Hippocampal formation (tissue), 2 donors: ENCODE measurements at places on chromosomes 5 and 9.

- no peak for DNase-seq
Observed at GRCh38 chr5:107799306-107799705, 128.6 kb upstream of the EFNA5 start.

GRCh38 chr5:112228667-112229066 lies 190.4 kb downstream of the EPB41L4A start:
- DNase-seq, result no peak

- no peak for DNase-seq
Observed at GRCh38 chr5:154276973-154277331, 86.4 kb downstream of the GALNT10 start.

DNA sequence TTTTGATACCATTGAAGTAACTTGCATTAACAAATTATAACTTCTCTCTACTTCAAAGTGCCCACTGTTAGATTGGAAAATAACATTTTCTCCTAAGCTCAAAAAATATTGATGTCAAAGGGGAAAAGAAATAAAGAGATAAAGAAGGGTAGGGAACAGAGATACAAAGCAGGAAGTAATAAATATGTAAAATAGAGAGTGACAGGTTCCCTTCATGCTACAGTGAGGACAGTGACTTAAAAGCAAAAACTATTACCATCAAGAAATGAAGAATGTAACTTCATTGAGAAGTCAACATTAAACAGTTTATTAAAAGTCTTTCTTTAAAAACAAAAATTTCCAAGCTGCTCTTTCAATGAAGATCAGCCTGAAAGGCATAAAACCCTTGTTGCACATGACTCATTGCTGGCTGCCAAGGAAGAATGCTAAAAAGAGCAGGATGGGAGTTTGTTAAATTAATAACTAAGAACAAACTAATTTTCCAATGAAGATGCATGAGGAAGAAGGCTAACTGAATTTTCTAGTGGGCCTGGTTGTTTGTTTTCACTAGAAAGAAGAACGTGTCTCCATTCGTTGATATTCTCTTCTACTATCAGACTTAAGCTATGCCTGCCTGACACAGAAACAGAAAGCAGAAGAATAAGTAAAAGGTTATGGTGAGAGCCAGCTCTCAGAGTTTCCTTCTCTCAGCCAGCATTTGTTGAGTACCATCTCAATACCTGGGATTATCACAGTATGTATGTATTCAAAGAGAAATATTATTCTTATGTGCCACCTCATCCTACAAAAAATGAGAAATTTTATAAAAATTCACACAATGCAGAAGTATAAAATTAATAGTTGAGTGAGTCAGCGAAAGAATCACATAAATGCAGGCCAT lies 197.8 kb upstream of the NREP start:
- no peak for DNase-seq

GRCh38 chr9:105171589-105171988 lies 72.9 kb upstream of the SLC44A1 start:
- DNase-seq, result no peak

GRCh38 chr5:138938526-138938925 lies 63.4 kb upstream of the LRRTM2 start:
- no peak for DNase-seq

GRCh38 chr9:128008171-128008570 lies 27.4 kb upstream of the EEIG1 start:
- no peak for DNase-seq

DNA sequence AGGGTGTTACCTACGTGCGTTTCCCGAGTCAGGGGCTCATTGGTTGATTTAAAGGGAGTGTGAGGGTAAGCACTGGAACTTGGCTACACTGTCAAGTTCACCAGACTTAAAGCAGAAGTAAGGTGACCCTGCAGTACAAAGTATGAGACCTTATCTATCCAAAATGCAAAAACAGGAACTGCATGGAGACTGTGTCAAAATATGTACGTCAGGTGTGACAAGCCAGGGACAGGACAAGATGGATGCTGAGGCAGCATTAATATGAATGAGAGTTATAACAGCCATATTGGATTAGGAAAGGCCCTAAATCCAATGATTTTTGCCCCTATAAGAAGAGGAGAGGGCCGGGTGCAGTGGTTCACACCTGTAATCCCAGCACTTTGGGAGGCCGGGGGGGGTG lies 15.4 kb upstream of the SUSD3 start:
- no peak for DNase-seq

GRCh38 chr5:34490506-34491250 lies 165.4 kb upstream of the RAI14 start:
- DNase-seq, result no peak

- DNase-seq, result no peak
Observed at GRCh38 chr5:160685695-160686094, 166.3 kb downstream of the ATP10B start.

DNA sequence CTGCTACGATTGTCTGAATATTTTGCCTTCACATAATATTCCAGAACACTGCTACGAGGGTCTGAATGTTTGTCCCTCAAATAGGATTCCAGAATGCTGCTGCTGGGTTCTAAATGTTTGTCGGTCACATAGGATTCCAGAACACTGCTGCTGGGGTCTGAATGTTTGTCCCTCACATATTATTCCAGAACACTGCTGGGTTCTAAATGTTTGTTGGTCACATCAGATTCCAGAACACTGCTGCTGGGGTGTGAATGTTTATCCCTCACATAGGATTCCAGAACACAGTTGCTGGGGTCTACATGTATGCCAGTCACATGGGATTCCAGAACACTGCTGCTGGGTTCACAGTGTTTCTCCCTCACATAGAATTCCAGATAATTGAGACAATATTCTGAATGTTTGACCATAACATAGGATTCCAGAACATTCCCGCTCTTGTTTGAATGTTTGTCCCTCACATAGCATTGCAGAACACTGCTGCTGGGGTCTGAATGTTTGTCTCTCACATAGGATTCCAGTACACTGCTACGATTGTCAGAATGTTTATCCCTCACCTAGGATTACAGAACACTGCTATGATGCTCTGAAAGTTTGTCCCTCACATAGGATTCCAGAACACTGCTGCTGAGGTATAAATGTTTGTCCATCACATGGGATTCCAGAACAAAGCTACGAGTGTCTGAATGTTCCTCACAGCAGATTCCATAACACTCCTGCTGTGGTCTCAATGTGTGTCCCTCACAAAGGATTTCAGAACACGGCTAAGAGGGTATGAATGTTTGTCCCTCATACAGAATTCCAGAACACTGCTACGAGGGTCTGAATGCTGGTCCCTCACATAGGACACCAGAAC lies 201.8 kb downstream of the FOXD4L6 start:
- no peak for DNase-seq
